ENCODE measurements at places on chromosomes 3 and 15.
A peak's percentile ranks its signal among the peaks of the same experiment; 100 is the strongest.

GRCh38 chr15:90191344-90191687 is 9.8 kb upstream of the SEMA4B start:
- no peak for DNase-seq

DNA sequence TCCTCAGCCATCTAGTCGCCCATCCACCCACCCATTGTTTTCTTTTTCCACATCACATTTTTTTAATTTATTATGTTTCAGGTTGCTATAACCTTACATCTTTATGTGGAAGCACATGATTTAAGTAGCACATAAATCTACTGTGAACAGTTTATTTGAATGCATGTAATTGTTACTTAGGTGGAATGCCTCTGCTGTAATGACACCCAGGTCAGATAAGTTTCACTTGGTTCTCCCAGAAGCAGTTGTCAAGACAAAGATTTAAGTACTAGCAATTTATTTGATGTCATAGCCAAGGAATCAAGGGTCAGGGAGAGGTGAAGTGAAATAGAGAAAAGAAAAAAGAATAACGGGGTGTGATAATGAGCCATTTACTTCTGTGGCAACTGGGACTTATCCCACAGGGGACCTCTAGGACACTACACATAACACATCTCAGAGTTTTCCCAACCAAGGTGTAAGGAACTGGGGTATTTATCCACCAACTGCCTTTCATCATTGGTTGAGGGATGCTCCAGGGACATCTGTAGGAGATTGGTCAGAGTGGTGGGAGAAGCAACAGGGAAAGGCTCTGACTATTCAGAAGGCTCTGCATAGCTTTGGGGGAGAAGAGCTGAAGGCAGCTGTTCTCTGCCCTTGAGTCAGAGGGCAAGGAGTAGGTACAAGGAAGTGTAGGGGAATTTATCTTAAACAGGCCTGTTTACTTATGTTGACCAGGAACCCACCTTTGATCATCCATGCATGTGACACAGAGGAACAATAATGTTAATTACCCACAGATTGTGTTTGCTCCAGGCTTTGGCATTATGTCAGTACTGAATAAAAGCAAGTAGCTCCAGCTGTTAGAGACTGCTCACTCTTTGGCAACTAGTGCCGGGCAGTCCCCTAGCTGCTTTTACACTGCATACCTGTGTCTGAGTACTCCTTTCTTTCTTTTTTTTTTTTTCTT is 94.8 kb downstream of the CD200R1L start:
- no peak for DNase-seq

DNA sequence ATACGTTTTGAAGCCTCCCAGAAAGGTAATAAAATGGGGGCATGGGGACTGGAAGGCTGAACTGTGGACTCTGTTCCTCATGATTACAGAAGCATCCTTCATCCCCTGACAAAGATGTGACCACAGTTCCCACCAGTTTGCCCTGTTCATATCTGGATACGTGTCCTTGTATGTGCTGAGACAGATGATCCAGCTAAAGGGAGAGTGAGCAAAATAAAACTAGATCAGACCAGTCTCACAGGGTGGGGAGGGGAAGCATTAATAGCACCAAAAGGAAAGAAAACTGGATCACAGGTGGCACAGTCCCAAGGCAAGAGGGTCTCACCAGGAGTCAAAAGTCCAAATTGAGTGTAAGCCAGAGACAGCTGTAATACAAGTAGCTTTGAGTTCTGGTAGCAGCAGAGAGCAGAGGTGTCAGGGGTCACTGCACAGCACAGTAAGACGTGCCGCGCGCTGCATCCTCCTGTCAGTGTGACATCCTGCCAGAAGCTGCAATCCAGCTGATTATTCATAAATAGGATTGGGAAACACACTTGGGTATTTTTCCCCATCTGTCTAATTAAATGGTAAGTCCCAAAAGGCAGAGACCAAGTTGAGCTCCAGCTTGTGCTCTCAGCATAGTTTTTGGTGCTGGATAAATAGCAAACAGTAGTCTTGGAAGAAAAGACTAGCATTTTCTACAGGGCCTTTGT is 560.0 kb upstream of the CFAP20DC start:
- peak; percentile 15 for DNase-seq

DNA sequence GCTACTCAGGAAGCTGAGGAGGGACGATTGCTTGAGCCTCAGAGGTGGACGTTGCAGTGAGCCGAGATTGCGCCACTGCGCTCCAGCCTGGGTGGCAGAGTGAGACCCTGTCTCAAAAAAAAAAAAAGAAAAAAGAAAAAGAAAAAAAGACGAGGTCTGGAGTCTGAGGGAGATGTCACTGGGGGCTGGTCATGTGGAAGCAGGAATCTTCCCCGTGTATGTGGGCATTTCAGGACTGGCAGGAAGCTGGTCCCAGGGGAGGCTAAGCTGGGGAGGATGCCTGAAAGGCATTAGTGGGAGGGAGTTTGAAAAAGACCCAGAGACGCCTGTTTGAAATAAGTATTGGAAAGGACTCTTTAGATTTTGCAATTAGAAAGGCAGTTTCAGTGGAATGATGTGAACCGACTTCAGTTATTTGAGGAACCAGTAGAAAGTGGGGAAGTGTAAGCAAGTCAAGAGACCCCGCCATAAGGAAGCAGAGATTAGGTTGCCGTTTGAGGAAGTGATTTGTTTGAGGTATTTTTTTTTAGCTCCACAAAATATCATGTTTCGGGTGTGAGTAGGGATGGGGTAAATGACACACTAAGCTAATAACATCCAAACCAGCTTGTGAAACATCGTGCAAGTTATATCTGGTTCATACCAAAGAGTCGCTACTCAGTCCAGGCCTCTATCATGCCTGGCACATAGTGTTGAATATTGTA is 55.5 kb downstream of the ST6GAL1 start:
- peak; percentile 23 for DNase-seq

DNA sequence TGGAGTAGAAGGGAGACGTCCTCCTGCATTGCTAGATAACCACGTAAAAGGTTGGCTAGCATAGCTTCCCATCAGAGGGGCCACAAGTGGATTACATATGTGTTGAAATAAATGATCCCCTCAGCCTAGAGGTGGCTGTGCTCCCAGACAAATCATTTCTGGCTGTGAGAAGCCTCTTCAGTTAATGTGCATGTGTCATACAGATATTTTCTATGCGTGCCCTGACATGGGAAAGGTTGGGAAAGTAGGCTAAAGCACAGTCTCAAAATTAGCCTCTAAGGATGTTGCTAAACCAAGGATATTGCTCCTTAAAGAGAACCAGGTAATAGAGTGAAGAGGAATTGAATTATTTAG is 17.8 kb downstream of the USP3 start:
- no peak for DNase-seq

DNA sequence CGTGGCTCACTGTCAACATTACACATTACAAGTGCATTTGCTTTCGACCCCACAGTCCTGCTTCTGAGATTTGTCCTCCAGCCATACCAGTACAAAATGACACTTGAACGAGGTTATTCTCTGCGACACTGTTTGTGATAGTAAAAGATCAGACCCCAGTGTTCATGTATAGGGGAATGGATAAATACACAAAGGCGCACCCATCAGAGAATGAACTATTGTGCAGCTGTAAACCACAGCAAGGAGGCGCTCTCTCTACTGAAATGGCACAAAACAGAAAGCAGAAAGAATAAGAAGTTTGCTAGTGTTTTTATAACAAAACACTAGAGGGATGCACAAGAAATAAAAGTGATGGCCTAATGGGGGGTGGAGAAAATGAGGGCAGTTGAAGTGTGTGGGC is 4.9 kb upstream of the CHSY1 start:
- no peak for DNase-seq

- DNase-seq, result no peak
Observed at GRCh38 chr3:128473180-128473519, 6.5 kb upstream of the DNAJB8 start.

- peak; percentile 18 for DNase-seq
Observed at GRCh38 chr3:195302431-195302830, 31.5 kb upstream of the XXYLT1 start.

- DNase-seq, result peak; percentile 69
Observed at GRCh38 chr15:64046421-64047153, at the start of gene DAPK2. TSS of gene DAPK2 (minus strand) at chr15:64046485. CDS start at chr15:64040261, 6,224 bp downstream.

- DNase-seq, result no peak
Observed at GRCh38 chr3:137343283-137343682, 385.5 kb downstream of the IL20RB start.

DNA sequence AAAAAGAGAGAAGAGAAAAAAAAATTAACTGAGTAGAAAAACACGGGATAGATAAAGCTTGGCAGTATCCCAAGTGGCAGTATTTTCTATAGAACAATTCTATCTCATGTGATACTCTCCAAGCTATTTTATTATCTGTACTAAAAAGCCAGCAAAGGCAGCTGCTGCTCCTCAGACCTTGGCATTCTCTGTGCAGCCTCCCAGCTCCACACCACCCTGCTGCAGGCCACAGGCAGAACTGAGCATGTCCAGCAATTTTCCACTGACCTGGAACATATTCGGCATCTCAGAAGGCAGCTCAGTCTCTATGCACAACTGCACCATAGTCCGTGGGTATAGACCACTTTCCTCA is 1161.4 kb downstream of the IGSF11 start:
- peak; percentile 62 for DNase-seq

DNA sequence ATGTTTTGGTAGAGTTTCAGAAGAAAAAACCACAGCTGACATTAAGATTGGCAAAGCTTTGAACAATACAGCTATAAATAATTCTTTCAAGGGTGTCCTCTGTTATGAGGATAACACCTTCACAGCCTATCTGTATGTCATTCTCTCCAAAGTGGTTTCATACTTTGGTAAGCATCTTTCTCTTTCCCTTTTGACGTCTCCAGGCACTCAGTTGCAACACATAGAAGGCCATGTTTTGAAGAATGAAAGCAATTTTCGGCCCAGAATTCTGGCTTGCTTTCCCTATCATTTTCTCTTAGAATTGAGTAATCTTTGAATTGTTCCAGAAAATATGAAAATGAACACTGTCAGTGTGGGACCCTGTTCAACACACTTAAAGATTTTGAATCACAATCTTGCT is 200.0 kb upstream of the CBLB start:
- peak; percentile 67 for DNase-seq

DNA sequence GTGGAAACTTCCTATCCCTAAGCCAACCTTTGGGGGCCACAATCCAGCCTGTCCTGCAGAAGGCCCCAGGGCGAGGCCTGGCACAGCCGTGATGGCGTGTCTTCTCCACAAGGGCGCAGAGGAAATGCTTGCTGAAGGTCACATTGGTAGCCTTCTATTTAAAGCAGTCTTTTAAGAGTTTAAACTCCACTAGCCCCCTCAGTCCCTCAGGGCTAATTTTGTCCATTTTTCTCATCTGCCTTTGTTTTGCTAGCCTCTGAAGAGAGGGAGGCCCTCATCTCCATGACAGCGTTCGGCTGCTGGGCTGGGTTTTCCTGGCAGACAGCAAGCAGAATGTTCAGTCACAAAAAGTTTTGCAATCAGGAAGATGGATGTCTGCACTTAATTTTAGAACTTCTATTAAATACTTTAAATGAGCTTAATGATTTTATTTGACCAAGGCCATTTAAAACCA is 40.8 kb downstream of the RARB start:
- DNase-seq, result peak; percentile 89

- peak; percentile 74 for DNase-seq
Observed at GRCh38 chr15:92117261-92117731, 263.8 kb downstream of the SLCO3A1 start.

DNA sequence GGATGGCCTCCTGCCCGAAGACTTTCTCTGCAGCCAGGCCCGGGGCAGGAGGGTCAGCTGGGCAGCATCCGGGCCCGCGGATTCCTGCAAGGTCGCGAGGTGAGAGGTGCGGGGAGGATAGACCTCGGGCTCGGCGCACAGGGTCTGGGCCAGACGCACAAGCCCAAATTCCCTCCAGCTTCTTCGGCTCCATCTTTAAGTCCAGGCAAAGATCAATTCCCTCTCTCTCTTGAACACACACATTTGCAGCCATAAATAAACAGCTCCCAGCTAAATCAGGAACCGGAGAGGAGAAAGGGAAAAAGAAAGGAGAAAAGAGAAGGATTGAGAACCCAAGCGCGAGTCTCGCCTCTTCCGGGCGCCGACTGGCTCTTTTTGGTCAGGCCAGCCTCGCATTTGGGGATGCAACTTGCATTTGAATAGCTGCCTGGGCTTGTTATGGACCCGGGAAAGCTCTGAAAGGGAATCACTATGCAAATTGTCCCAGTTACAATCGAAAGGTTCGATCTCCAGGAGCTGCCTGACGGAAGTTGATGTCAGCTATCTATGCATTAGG is 14.5 kb upstream of the ONECUT1 start:
- no peak for DNase-seq

GRCh38 chr15:40329804-40330203 is 6.3 kb downstream of the INAFM2 start:
- peak; percentile 89 for DNase-seq

DNA sequence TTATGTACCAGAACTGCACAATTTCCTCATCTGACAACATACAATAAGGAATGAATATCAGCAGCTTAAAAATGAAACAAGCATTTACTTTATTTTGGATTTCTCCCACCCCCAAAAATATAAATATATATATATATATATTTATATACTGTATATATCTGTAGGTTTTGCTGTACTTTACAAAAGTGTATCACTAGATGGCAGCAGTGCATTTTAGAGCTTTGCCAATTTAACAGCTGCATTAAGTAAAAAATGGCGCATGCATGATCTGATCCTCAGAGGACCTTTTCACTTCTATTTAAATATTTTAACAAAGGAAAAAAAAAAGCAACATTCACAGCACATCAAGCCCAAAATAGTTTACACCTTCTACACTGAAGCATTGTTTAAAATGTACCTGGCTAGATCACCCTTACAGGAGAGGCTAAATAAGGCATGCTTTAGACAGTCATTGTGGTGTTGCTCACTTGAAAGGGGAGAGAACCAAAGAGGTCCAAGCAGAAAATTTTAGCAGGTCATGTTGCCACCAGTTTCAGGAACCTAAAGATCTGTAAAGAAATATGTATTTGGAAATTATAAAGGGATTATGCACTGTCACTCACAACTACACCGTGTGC is 72.6 kb downstream of the NPTN start:
- DNase-seq, result peak; percentile 87

GRCh38 chr3:115169808-115170207 is 22.7 kb upstream of the ZBTB20 start:
- DNase-seq, result peak; percentile 24

- no peak for DNase-seq
Observed at GRCh38 chr15:96177279-96177678, 153.2 kb upstream of the NR2F2 start.
